Cardiac fibroblast (primary cell): ENCODE measurements at places on chromosomes 2 and 18.

GRCh38 chr2:156592809-156593593 lies 156.8 kb downstream of the GPD2 start:
- DNase-seq: no peak

GRCh38 chr18:35106845-35107148 lies 65.6 kb downstream of the MAPRE2 start:
- no peak for DNase-seq

DNA sequence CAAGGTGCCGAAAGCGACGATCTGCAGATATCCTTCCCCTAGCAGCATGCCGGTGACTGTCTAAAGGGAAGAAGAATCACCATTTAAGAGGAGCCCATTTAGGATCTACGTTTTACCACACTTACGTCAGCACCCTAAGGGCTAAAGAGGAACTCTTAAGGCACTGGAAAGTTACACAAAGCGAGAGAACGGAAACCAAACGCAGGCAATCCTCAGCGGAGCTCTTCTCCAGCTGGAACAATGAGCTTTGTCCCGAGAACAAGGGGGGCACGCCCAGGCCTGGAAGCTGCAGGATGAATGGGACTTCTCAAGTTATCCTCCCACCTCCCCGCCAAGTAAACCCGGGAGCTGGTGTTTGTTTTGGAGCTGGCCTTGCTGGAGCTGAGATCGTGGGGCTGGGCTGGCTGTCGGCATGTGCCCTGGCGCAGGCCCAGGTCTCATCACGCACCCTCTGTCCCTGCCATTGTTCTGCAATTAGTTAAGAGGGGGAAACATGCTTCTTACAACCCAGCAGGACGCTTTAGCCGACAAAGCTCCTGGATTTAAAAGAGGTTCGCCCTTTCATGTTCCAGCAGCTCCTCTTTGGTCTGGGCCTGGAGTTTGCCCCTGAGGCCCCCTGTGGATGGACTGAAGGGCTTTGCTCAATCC lies 36.4 kb downstream of the PXDN start:
- DNase-seq: peak; percentile 97

DNA sequence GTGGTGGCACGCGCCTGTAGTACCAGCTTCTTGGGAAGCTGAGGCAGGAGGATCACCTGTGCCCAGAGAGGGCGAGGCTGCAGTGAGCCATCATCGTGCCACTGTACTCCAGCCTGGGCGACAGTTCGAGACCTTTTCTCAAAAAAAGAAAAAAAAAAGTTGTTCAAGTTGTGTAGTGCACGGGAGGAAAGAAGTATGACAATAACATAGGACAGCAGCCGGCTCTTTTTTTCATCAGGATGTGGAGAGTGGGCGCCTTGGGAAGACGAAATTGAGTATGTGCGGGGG lies 36.5 kb downstream of the PCBP1 start:
- DNase-seq: no peak

DNA sequence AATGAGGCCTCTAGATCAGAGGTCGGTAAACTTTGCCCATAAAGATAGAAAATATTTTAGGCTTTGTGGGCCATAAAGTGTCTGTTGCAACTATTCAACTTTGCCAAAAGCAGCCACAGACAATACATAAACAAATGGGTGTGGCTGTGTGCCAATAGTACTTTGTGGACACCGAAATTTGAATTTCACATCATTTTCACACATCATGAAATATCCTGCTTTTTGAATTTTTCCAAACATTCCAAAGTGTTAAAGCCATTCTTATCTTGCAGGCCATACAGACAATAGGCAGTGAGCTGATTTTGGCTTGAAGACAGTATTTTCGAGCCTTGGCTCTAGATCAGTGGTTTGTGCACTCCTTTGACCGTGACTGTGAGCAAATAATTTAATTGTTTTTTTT lies 51.1 kb upstream of the EPC2 start:
- peak; percentile 38 for DNase-seq
